Fibroblast of upper back skin (primary cell): ENCODE measurements at places on chromosomes 7 and 10.

DNA sequence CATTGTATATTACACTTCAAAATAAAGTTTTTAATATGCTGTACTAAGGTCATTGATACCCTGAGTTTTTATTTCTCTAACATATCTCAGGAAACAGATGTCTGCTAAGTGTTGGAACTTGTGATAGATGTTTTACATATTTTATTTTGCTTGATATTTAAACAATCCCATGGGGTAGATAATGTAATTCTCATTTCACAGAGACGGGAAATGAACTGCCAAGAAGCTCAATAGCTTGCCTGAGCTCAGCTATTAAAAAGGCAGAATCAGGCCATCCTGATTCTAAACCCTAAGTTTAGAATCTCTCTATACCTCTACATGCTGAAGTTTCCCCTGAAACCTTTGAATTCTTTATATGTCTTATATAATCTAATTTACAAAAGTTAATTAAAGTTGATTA is 126.3 kb downstream of the LRRC18 start:
- no peak for DNase-seq

- DNase-seq = no peak
Observed at GRCh38 chr10:77602913-77603533, 34.6 kb downstream of the KCNMA1 start.

GRCh38 chr7:29340696-29341095 is 146.1 kb downstream of the CHN2 start:
- no peak for DNase-seq

GRCh38 chr10:34854147-34854601 is 39.1 kb upstream of the PARD3 start:
- DNase-seq = peak; percentile 27

- DNase-seq = no peak
Observed at GRCh38 chr7:5218564-5219360, 28.7 kb downstream of the WIPI2 start.

DNA sequence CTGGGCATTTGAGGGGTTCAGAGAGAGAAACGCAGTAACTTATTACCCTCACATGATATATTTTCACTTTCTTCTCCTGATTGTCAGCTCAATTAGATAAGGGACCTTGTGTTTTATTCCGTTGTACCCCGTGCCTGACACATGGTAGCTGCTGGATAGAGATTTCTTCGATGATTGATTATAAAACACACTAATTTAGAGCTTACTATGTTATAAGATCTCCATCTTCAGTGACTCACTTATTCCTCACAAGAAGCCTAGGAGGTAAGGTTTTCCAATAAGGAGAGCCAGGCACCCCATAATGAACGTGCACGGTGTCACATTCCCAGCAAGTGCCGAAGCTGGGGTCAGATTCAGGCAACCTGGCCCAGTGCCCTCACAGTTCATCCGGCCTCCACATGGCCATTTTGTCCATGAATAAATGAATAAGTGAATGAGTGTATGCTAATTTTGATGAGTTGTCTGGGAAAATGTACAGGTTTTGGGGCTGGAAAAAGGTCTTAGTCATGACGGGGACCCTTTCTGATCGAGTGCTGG is 138.1 kb upstream of the CDCA7L start:
- peak; percentile 4 for DNase-seq

GRCh38 chr7:126979722-126980121 is 273.0 kb downstream of the GRM8 start:
- no peak for DNase-seq

- DNase-seq = no peak
Observed at GRCh38 chr7:148060724-148061123, 529.8 kb upstream of the C7orf33 start.

- no peak for DNase-seq
Observed at GRCh38 chr10:119502618-119503155, 39.8 kb downstream of the RGS10 start.

GRCh38 chr10:16987206-16987621 is 142.4 kb downstream of the CUBN start:
- DNase-seq = peak; percentile 91

DNA sequence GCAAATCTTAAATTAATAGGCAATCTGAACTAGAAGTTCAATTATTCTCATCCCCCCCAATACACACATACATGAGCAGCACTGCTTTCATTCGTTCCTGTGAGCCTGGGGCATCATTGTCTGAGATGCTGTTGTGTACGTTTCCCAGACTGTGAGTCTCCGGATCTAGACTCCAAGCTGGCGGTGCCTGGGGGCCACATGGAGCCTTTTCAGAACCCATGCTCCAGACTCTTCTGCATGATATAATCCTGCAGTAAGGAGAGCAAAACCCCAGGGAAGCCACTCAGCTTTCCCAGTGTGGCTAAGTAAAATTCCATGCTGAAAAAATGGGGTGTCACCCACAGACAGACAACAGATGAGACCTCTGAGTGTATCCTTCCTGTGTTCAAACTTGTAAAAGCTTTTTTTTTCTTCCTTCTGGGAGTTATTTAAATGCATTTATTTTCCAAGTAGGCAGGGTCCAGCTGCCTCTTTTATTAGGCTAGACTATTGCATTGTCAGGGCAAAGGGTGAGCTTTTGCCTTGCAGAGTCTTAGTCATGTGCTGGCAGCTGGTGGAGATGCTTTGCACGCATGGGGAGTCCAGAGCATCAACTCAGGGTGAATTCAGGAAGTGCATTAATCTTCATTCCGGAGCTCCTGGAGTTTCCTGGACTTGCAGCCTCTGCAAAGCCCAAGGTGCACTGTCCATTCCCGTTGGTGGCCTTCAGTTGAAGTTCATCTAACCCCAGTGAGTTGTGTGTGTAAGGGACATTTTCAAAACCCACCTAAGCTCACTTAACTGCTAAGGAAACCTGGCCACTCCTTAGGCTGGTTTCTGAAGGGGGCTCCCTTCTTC is 185.7 kb upstream of the ADO start:
- DNase-seq = peak; percentile 94

DNA sequence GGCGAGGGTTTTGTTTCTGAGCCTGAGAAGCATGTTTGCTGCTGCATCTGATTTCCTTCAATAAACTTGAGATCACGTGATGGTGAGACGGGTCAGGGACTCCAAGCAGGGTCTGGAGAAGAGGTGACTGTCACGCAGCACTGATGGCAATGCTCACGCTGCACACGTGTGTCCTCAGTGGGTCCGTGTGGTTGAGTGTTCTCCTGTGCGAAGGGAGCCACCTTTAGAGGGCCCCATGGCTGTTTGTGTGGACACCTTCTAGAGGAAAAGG is 100.4 kb downstream of the WDR37 start:
- DNase-seq = no peak

- peak; percentile 8 for DNase-seq
Observed at GRCh38 chr10:127996586-127996985, 89.7 kb downstream of the PTPRE start.

DNA sequence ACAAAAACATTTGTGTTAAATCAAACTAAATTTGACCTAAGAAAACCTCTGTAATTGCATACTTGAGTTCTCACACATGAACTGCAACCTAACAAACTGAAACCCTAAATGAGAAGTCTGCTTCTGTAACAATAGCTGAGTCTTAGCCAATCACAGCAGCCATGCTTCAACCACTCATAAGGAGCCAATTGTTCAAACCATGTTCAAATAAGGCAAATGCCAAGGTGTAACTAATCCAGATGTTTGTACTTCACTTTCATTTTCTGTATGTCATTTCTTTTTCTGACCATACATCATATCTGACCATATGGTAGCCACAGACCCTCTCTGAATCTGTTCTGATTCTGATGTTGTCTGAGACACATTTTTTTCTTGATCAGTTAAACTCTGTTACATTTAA is 47.5 kb upstream of the ANTXRL start:
- no peak for DNase-seq

DNA sequence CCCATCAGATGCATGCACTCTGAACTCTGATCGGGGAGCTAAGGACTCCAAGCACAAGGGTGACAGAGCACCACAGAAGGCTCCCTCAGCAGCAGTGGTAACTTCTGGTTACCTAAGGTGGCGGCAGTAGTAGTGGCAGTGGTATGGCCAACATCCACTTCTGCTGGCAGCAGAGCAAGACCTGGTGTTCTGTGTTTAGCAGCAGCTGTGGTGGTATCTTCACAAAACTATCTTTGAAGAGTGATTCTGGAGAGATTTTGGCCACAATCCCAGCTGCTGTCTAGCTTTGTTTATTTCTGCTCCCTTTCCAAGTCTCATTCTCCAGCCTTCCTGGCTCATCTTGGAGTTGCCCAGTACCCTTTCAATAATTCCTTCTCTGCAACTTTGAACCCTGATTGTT is 102.4 kb upstream of the LRGUK start:
- DNase-seq = peak; percentile 7

DNA sequence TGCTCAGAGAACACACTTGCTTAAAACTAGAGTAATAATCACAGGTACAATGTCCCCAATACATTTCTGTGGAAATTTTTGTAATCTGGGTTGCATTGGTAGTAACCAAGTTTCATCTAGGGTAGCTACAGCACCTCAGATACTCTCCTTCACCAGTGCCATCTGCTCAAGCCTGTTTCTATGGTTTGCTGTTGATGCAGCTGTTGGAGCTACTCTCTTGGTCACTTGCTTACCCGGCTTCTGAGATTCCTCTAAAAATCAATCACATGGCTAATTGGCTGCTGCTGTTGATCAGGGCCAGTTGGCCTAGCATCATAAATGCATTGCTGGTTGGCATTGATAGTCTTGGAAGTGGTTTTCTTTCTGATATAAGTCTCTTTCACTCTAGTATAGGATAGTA is 220.8 kb downstream of the BICC1 start:
- DNase-seq = no peak

DNA sequence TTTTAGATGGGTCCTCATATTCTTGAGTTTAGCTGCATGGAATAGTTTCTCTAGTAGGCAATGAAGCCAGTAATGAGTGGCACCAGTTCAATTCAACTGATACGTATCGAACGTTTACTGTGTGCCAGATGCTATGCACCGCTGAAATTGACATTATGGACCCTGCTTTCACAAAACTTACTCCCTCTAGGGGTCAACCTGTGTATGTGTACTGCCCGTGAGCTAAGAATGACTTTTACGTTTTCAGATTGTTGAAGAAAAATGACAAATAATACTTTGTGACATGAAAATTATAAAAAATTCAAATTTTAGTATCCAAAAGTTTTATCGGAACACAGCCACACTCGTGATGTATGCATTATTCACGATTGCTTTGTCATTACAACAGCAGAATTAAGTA is 95.5 kb downstream of the ZMYND11 start:
- peak; percentile 10 for DNase-seq

DNA sequence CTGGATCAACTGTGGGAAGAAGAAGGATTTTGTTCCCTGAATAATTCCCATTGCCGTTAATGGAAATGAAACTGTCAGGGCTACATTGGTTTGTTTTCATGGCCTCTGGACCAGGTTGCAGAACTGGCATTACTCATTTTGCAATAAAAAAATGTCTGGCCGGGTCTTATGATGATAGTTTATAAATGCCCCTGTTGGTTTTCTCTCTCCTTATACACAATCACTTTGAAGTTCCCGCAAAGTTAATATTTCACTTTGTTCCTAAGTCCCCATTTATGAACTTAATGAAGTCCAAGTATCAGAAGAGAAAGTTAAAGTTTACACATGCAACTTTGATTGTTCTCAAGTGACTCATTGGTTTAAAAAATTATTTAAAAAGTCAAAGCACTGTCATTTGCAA is 150.7 kb upstream of the PRR15 start:
- DNase-seq = no peak

DNA sequence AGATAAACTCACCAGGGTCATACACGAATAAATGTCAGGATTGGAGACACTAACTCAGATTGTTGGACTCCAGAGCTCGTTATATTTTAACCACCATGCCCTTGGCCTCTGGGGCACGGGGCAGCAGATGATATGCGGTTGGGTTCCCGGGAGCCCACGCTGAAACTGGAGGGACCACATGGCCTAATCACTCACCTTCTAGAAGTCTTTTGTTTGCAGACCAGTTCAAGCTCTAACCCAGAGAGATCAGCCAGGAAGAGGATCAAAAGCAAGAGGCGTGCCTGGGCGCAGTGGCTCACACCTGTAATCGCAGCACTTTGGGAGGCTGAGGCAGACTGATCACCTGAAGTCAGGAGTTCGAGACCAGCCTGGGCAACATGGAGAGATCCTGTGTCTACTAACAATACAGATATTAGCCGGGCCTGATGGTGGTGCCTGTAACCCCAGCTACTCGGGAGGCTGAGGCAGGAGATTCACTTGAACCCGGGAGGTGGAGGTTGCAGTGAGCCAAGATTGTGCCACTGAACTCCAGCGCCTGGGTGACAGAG is 42.6 kb upstream of the ECHDC3 start:
- DNase-seq = no peak

- DNase-seq = peak; percentile 86
Observed at GRCh38 chr10:122140941-122141623, 130.0 kb upstream of the BTBD16 start.

GRCh38 chr7:83832009-83832408 is 183.1 kb upstream of the SEMA3E start:
- no peak for DNase-seq

DNA sequence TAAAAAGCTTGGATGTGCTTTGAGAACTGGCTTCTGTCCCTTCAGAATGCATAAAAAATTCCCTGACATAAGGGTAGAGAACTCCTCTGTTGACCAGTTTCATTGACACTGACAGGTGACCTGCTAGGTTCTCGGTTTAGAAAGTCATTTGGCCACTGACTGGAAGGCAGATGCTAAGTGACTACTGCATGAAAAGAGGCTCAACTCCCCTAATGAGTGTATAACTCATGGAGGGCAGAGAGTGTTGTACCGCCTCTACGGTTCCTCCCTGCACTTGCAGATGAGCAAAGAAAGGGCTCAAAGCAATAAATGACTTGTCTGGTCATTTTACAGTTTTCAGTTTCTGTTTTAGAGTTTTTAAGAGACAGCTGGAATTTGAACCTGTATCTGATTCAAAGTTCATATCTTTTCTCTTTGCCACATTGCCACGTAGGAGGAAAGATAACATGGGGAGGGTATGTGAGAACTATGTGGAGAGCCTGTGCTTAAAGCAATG is 2.9 kb upstream of the FGL2 start:
- DNase-seq = no peak

DNA sequence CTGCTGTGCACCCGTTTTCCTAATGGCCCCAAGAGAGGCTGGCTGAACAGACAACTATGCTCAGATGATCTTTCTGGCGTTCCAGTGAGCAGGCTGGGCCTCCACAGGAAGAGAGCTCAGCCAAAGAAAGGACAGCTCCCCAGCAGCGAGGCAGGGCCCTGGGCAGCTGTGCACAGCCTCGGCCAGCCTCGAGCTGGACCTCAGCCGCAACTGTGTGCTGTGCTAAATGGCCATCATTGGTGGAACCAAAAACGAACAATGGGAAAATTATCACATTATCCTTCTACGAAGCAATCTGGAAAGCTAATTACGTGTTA is 97.5 kb downstream of the CTBP2 start:
- peak; percentile 42 for DNase-seq

- DNase-seq = no peak
Observed at GRCh38 chr7:4531236-4531635, 150.9 kb upstream of the FOXK1 start.

DNA sequence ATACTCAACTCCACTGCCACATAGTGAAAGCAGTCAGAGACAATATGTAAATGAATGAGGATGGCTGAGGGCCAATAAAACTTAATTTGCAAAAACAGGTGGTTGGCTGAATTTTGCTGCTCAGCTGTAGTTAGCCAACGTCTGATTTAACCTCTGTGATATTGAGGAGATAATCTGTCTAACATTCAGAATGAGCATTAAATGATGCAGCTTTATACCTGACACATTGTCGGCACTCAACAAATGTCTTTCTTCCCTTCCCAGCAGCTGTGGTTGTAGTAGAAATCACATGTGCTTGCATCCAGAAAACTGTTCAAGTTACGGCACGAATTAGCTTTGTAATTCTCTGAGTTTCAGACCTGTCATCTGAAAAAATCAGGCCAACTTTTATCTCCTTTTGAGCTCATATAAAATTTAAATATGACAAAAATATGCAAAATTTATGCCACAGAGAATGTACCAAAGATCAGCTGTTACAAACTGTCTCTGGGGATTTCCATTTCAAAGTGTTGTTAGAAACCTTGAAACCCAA is 1239.7 kb downstream of the GATA3 start:
- DNase-seq = no peak
